ENCODE measurements at places on chromosomes 5 and 9.

DNA sequence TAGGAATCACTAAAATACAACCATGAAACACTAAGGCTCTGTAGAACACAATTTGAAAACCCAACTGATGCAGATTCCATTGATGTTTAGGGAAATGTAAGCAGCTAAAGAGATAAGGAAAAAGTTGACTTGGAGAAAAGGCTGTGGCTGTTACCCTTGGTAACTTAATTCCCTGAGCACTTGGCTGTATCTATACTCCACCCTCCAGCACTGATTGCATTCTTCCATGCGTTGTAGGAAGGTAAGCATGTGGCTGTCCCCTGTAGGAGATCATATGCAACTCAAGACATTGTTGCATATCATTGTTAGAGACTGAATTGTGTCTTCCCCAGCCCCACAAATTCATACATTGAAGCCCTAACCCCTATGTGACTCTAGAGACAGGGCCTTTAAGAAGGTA, 184.5 kb downstream of the CEMIP2 start:
- no peak for DNase-seq

DNA sequence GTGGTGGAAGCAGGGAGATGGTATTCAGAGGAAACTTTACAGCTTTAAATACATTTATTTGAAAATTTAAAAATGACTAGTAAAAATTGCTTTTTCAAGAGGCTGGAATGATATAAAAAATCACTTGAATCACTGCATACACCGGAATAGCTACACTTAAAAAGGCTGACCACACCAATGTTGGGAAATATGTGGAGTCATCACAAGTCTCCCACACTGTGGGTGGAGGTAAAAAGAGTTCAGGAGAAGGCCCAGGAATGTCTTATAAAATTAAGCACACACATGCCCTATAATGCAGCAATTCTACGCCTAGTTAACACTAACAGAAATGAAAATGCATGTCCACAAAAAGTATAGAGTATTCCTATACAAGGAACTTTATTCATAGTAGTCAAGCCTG, 198.1 kb downstream of the ROR2 start:
- DNase-seq, result no peak

GRCh38 chr5:77645158-77645994, 6.9 kb upstream of the OTP start:
- peak; percentile 74 for DNase-seq

DNA sequence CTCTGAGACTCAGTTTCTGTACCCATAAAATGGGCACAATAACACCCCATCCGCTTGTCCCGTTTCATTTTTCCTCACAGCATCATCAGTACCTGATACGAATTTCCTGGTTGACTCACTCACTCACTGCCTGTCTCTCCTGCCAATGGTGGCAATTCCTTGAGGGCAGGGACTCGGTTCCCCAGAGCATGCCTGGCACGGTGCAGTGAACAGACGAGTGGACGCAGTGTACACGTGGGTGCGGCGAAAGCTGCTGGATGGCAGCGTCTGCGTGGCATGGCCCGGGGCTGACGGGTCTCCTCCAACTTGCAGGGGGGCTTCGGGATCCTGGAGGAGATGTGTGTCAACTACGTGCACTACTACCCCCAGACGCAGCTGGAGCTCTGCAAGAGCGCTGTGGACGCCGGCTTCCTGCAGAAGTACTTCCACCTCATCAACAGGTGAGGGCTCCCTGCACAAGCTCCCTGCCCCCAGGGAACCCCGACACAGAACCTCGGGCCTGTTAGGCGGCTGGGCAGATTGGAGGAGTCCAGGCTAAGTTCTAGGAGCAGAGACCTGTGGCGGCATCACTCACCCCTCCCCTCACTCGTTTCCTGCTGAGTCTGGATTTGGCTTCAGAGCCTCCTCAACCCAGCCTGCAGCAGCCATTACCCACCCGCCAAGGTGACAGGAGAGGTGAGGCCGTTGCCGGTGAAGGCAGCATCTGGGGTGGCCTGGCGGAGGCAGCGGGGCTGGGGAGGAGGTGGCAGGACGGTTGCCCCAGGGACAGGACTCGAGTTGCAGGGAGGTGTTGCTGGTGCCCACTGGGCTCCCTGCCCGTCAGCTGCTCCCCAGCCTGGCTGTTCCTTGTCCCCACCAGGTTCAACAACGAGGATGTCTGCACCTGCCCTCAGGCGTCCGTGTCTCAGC, 20.3 kb downstream of the DBH start:
- DNase-seq, result peak; percentile 62

DNA sequence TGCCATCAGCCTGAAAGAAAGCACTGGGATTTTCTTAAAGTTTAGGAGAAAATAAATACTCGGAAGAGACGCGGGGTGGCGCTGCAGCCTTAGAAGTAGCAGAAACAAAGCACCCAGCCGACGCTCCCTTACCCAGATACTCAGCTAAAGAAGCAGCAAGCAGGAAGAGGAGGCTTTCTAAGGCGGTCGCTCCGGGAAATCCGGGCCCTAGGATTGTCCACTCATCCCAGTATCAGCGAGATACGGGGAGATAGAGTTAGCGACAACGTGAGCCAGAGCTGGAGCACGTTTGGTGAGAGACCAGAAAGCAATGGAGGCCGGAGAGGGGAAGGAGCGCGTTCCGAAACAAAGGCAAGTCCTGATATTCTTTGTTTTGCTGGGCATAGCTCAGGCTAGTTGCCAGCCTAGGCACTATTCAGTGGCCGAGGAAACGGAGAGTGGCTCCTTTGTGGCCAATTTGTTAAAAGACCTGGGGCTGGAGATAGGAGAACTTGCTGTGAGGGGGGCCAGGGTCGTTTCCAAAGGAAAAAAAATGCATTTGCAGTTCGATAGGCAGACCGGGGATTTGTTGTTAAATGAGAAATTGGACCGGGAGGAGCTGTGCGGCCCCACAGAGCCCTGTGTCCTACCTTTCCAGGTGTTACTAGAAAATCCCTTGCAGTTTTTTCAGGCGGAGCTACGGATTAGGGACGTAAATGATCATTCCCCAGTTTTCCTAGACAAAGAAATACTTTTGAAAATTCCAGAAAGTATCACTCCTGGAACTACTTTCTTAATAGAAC, at the start of gene PCDHB2:
Gene PCDHB2, plus strand, starts transcription at position 135 of the 782 bp plus-strand sequence. Its CDS starts 176 bp downstream, at position 311.
- no peak for DNase-seq

- no peak for DNase-seq
Observed at GRCh38 chr5:85488295-85488694, 1103.6 kb upstream of the EDIL3 start.

DNA sequence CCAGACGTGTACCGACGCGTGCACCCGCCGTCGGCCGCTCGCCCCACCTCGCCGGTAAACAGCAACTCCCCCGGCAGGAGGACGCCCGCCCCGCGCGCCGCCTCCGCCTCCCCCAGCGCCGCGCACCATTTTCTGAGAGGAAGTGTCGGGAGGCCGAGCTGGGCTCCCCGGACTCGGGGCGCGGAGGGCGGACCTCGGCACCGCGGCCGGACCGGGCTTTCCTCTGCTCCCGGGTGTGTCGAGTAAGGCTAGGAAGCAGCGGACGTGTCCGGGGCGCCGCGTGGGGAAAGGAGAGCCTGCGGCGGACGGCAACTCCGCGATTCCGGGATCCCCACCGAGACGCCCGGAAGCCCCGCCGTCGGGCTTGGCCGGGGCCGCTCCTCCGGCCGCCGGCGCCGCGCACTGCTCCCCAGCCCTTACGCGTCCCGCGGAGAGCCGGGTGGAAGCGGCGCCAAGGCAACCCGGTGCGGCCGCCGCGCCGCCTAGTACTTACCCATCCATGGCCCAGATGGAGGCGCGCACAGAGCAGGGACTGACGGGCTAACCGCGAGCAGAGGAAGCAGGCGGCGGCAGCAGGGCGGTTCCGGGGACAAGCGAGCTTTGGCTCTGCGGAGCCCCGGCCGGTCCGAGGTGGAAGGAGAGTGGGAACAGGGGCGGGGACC, at the start of gene PTBP3:
Gene PTBP3, minus strand, starts transcription at position 643 of the 662 bp plus-strand sequence. CDS start 35,754 bp downstream, outside the sequence.
- peak; percentile 90 for DNase-seq

- DNase-seq, result no peak
Observed at GRCh38 chr5:77438071-77438470, 54.0 kb downstream of the WDR41 start.

GRCh38 chr5:130350131-130350530, 445.9 kb downstream of the CHSY3 start:
- no peak for DNase-seq

- DNase-seq, result no peak
Observed at GRCh38 chr5:117973785-117974184, 1014.6 kb downstream of the DTWD2 start.

GRCh38 chr9:976943-977837, 735 bp downstream of the DMRT3 start:
- DNase-seq, result no peak

- no peak for DNase-seq
Observed at GRCh38 chr5:50733741-50734140, 67.3 kb downstream of the PARP8 start.

DNA sequence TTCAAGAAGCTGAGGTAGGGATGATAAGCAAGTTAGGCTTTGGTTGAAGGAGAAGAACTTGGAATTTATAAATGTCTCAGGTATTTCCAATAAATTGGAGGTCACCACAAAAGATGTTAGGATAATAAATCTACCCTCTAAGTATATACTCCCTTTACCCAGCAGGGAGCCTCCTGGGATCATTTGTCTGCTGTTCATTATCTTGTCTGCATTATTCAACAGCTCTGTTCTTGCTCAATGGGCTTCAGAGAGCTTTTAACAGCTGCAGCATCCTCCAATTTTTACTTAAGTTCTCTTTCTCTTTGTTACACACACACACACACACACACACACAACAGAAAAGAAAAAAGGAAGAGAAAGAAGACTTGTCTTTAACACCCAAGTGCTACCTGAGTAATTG, 51.7 kb upstream of the VPS13A start:
- DNase-seq, result no peak

DNA sequence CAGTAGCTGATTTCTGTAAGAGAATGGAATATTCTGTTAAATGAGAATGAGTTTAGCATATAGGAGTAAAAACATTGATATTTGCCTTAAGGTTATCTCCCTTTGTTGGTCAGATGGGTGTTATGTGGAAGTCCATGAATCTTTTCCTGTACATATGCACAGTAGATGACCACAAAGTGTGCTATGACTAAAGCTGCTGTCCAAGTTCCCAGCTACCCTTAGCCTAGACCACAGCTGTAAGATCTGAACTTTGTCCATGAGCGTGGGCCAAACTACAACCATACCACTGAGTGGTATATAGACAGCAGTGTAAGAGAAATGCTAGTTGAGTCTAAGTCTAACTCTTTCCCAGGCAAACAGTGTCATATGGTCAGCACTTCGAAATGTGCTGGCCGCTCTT, 48.8 kb downstream of the CD180 start:
- DNase-seq, result no peak

DNA sequence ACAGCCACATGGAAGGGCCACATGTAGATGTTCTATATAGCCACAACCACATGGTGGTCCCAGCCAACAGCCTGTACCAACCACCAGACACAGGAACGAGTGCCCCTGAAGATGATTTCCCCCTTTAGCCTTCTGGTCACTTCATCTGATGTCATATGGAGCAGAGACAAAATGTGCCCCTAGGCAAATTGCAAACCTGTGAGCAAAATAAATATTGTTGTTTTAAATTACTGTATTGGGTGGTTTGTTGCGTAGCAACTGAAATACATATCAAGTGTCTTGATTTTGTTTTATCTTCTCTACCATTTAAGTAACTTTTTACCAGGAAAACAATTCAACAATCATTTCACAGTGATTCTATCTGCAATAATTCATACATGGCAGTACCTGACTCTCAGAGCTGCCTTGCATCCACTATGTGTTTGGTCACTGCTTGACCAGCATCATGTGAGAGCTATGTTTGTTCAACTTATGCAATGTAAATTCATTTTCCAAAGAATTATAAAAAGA, 142.5 kb upstream of the VLDLR start:
- no peak for DNase-seq

- no peak for DNase-seq
Observed at GRCh38 chr9:19372567-19372966, 7.5 kb downstream of the RPS6 start.

GRCh38 chr5:67240846-67241245, 44.2 kb upstream of the CD180 start:
- DNase-seq, result no peak

GRCh38 chr5:78500028-78500427, 139.6 kb downstream of the SCAMP1 start:
- no peak for DNase-seq

- DNase-seq, result no peak
Observed at GRCh38 chr5:82719368-82719767, 357.8 kb downstream of the TMEM167A start.

DNA sequence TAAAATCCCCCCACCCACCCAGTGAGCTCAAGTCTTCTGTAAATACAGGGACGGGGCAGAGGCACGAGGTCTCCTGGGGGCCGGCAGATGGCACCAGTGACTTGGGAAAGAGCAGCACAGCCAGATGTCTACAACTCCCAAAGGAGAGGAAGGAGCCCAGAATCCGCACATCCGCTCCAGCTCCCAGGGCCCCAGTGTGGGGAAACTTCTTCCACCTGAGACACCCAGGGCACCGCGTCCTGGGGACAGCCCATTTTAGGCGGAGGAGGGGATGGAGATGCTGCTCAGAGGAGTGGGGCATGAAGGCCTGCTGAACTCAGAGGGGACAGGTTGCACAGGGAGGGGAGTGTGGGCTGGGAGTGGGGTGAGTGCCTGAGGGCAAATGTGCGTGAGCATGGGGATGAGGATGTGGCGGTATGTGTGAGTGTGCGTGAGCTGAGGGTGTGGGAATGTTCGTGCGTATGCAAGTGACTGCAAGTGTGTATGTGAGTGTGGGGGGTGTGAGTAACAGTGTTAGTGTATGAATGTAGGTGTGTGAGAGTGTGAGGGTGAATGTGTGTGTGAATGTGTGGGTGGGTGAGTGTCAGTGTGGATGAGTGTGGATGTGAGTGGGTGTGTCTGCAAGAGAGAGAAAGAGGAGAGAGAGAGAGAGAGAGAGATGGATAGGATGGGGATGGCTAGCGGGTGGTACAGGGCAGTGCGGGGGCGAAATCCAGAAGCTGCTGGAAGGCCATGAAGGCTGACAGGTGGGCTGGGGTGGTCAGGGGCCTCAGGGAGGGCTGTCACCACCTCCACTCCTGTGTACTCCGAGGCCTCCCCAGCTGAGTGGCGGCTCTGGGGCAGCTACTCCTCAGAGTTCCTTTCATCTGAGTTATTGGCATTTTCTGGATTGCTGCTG, 63.5 kb downstream of the DUSP1 start:
- DNase-seq, result no peak

GRCh38 chr5:11719888-11720481, 184.3 kb downstream of the CTNND2 start:
- DNase-seq, result no peak

- DNase-seq, result no peak
Observed at GRCh38 chr9:136703276-136703860, 9.0 kb upstream of the DIPK1B start.

DNA sequence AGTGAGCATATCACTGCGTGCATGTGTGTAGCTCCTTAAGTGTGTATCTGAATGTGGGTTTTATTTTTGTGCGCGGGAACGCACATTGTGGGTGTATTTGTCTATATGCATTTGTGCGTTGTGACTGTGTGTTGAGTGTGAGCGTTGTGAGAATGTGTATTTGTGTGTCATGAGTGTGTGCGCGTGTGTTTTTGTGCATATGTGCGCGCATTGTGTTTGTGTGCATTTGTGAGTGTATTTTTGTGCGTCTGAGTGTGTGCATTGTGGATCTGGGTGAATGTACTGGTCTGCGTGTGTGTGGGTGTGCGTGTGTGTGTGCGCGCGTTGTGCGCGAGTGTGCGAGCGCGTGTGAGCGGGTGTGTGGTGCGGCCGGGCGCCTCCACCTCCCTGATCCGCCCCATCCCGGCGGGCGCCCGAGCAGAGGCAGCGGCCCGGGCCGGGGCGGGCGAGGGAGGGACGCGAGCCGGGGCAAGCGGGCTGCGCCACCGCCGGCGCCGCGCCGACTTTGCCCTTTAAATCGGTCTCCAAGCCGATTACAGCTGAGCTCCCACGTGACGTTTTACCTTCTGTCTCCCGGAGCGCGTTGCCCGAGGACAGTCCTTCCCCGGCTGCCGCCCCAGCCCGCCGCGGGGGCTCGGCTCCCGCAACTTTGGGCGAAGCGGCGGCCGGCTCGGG, at the start of gene RASGRF2:
Gene RASGRF2, plus strand, starts transcription at position 596 of the 675 bp plus-strand sequence. CDS start 376 bp downstream, outside the sequence.
- DNase-seq, result no peak

Data from activated CD8-positive, alpha-beta memory T cell treated with anti-CD3 and anti-CD28 coated beads for 24 hours (primary cell).